ENCODE measurements at places on chromosomes 4 and X.

- DNase-seq: no peak
Observed at GRCh38 chr4:147836807-147837206, 104.9 kb downstream of the ARHGAP10 start.

- peak; percentile 18 for DNase-seq
Observed at GRCh38 chr4:112327965-112328733, 31.0 kb downstream of the ALPK1 start.

GRCh38 chr4:147463065-147463464, 17.8 kb upstream of the EDNRA start:
- DNase-seq: no peak

GRCh38 chr4:127782025-127782274, 172 bp upstream of the HSPA4L start:
- peak; percentile 43 for DNase-seq

DNA sequence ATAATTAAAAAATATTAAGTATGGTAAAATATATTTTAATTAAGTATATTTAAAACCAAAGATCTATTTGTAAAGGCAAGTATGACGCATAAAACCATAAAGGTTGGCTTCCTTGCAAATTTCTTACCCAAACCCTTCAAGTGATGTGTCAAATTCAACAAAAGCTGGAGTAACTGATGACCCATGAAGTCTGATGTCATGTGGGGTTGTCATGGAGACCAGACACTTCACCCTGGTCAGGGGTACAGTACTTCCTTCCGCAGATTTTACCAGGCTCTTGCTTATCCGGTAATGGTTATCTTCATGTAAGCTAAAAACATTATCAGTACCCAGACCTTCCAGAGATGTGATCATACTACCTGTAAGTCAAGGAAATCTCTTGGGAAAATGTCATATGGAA, 170.1 kb downstream of the WDFY3 start:
- no peak for DNase-seq

DNA sequence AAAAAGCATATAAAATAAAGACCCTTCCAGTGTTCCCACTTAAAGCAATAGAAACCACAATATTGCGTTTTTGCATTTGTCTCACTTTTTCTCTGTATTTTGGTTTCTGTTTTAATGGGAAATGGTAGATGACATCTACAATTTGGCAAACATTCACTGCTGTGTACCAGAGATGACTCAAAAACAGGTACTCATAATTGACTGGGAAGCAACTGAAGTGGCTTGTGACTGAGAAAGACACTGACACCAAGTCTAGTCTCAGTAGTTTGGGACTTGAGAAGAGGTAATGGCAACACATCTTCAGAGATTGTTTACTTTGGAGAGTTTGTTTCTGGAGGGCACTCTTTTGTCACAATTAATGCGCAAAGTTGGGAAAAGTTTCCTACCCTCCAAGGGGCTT, 42.0 kb downstream of the AREG start:
- no peak for DNase-seq
